ENCODE measurements at places on chromosomes 6 and 20. TPM values are rescaled to one million over a fixed set of nuclear protein-coding genes. Genes with fewer than 3 reads are reported as not detected.

DNA sequence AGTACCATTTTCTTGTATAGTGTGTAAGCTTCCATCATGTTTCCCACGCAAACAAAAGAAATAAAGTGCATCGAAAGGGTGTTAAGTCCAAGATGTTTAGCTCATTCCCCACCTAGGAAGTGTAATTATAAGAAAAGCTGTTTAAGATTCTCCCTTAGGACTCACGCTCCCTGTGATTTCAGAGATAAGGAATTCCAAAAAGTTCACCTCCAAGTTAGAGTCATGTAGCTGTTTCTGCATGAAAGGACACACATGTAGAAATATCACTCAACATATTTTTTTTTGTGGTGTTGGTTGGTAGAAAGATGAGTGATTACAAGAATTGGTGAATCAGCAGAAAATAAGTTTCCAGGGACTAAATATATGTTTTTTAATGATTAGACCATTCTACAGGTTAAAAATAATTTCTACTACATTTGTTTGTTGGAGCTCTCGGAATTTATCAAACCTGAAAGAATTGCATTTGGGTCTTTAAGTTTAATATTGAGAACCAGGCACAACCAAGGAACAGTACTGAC, 10.4 kb downstream of the OPN5 start:
- DNase-seq: no peak

- DNase-seq: no peak
These were observed 55.9 kb downstream of the STXBP5 start for GRCh38 chr6:147260091-147260490.

Gene C20orf204
- 1.6 TPM for total RNA-seq

Gene DIDO1
- 48.4 TPM for total RNA-seq

DNA sequence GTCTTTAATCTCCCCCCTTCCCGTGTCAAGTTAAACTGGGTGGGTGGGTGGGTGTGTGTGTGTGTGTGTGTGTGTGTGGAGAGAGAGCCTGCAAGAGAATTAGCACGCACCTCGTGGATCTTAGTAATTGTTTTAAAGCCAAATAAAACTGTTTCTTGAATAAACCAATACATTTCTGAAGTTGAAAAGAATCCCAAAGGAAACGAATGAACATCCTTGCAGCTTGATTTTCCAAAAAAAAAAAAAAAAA, 381 bp upstream of the BICRAL start:
- peak; percentile 42 for DNase-seq

- no peak for DNase-seq
These were observed 65.0 kb upstream of the MOCS1 start for GRCh38 chr6:39999006-39999867.

Gene SLC17A3
- 1.1 TPM for total RNA-seq

DNA sequence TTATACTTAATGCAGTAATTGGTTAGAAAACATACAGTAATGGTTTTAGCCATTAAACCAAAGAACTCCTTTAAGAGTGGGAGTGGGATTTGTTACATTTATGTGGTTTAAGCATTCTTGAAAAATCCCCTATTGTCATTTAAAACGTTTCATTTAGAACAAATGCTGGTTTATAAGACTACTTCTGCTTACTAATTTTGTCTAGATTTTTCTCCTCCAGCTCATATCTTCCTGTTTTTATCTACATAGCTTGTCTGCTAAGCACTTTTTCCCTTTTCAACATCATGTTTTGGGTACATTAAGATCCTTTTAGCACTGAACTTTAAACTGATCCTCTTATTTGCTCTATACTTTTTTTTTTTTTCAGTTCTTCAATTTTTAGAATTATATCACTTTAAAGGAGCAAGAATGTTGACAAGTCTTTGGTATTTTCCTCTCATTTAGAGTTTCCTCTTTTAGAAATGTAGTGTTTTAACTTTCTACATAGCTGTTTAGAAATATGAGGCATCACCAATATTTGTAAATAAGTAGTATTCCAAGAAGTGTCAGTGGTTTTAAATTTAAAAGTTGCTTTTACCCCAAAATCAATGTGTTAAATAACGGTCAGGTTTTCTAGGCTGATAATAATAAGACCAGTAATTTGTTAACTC, 80.9 kb downstream of the SESN1 start:
- no peak for DNase-seq

All from fibroblast of the aortic adventitia (primary cell).